T-helper 1 cell (primary cell): ENCODE measurements at places on chromosomes 2 and 18.

GRCh38 chr2:72027426-72028161 lies 120.1 kb downstream of the CYP26B1 start:
- no peak for DNase-seq

GRCh38 chr18:58502628-58503027 lies 126.3 kb downstream of the ALPK2 start:
- DNase-seq, result no peak

DNA sequence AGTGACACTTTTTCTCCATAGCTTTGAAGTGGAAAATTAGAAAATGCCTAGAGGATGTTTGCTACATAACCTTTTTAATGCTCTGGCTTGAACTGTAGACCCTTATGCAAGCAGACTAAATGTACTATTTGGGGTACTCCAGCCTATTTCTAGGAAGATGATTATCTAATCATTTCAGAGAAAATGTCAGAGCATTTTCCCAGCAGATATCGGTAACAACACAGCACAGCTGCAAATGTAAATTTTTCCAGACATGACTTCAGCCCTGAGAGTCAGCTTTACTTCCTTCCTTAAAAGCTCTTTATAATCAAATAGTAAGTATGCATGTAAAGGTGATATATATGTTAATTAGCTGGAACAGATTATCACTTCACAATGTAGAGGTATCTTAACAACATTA lies 1647.1 kb downstream of the SUCLG1 start:
- no peak for DNase-seq

DNA sequence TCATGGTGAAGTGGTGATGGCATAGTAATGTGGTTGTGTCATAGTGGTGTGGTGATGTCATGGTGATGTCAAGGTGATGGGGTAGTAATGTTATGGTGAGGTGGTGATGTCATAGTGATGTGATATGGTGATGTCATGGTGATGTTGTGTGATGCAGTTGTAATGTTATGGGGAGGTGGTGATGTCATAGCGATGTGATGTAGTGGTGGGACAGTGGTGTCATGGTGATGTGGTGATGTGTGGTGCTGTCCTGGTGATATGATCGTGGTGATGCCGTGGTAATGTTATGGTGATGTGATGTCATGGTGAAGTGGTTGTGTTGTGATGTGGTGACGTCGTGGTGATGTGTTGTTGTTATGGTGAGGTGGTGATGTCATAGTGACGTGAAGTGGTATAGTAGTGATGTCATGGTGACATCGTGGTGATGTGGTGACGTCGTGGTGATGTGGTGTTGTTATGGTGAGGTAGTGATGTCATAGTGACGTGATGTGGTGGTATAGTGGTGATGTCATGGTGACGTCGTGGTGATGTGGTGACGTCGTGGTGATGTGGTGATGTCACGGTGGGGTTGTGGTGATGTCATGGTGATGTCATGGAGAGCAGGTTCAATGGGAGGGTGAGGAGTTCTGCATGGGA lies 242.7 kb upstream of the MYT1L start:
- DNase-seq, result no peak

DNA sequence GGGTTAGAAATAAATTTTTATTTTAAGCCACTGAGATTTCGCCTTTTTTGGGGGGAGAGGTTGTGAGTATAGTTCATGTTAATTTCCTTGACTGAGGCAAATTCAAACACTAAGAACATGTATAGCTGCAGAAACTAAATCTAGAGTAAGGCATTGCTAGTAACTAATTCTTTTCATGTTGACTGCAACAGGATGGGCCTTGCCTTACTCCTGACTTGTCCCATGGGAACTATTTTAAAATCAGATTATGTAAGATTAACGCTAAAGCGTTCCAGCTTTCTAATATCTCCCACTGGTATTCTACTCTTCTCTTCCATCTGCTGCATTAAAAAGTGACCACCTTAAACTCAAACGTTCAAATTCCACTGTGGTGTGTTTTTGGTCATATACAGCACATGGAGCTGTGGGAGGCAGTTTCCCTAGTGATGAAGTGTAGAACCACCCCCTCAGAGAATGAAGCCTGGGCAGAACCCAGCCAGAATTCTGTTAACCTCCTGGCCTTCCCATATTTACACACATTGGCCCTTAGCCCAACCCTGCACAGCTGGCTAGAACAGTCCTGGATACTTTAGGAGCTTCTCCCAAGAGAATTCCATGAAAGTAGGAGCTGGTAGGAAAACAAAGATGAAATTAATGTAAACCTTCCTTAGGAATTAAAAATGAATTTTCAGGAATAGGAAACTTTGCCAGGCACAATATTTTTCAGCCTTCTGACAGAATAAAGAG lies 687.8 kb downstream of the SLC4A3 start:
- no peak for DNase-seq

DNA sequence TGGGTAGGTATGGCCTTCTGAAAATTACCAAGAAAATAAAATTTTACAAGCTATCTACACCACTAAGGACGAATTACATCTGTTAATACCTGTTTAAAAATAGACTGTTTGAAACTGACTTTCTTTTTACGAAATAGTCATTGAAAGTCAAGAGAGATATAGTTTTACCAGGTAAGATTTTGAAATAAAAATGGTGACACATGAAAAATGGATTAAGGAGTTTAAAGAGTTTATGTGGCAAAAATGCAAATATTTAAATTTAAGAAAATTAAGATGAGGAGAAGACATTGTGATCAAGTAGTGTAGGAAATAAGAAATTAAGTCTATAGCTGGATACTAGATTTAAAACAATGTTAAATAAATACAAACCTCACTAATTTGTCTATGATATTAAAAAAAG lies 271.5 kb downstream of the TRIB2 start:
- DNase-seq, result no peak

GRCh38 chr2:160317181-160318099 lies 117.4 kb upstream of the ITGB6 start:
- DNase-seq, result no peak

- DNase-seq, result no peak
Observed at GRCh38 chr2:238696786-238697185, 151.1 kb upstream of the TWIST2 start.

DNA sequence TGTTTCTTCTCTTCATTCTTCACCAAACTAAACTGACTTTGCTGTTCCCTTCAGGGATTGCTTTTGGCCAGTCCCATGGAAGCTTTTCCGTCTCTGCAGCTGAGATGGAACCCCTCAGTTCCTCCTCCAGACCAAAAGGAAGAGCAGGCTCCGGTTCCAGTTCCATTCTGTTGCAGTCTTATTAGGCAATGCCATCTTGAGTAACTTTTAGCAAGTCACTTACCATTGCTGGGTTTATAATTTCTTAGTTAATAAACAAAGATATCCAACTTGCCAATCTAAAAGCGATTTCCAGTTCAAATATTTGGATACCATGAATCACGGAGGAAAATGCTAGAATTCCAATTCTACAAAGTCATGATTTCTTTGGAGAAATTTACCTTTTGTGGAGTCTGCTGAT lies 214.3 kb upstream of the LYPD1 start:
- no peak for DNase-seq

- no peak for DNase-seq
Observed at GRCh38 chr2:231318436-231318835, 77.1 kb upstream of the B3GNT7 start.

GRCh38 chr2:180143633-180144337 lies 136.7 kb upstream of the CWC22 start:
- no peak for DNase-seq

DNA sequence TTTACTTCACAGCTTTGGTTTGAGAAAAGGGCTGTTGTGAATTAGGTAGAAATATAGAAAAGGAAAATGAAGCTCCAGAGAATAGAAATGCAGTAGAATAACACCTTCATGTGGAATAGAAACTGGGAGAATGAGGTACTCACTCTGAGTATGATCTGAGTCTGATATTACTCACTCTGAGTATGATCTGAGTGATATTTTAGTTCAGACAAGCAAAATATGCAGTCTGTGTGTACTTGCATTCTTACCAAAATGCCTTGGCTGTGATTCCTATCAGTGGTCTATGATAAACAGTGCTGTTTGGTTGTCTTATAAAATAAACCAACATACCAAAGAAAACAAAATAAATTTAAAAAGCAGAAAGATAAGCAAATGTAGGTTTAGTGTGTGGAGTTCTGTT lies 487.6 kb downstream of the THSD7B start:
- DNase-seq, result no peak

DNA sequence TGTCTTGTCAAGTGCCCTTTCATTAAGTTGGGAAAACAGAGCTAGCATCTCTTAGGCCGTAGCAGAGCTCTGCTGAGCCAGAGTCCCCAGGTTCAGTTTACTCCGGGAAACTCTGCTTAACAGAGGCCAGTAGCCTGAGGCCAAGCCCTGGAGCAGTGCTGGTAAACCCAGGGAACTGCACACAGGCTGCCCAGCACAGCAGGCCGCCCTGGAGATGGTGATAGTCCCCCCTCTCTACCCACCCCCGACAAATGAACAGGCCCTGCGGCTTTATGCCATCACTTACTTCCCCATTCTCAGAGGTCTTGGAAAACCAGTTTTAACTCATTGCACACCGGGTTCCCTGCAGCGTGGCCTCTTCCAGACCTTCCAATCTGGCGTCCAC lies 3.5 kb downstream of the CNNM4 start:
- no peak for DNase-seq

GRCh38 chr2:208311321-208311720 lies 45.3 kb downstream of the PIKFYVE start:
- no peak for DNase-seq

- DNase-seq, result no peak
Observed at GRCh38 chr18:48968412-48969215, 17.8 kb upstream of the SMAD7 start.

DNA sequence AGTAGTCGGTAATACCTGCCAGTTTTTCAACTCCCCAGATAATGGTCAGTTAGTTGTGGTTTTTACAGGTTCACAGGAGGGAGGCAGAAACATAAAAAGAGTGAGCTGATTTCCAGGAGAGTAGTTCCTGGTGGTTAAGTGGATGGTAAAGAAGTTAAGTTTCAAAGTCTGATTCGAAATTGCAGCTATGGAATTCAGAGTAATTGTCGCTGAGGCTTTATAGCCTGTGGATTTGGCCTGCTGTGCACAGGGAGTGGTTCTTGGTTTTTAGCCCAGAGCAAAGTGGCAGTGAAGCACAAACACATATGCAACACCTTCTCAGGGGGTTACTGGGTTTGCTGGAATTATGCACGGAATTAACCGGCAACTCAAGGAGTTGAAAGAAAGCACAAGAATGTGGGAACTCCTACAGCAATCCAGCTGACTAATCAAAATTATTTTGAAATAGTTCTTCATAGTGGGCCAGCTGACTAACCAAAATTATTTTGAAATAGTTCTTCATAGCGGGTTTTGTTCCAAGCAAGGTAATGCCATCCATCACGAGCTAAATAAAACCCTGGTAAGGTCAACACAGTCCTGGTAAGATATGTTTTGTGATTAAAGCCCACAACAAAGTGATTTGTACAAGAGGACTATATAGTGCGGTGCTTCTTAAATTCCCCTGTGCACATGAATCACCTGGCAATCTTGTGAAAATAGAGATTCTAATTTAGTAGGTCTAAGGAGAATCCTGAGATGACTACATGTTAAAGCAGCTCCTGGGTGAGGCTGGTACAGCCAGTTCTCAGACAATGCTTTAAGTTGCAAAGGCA lies 94.4 kb downstream of the SGPP2 start:
- no peak for DNase-seq

DNA sequence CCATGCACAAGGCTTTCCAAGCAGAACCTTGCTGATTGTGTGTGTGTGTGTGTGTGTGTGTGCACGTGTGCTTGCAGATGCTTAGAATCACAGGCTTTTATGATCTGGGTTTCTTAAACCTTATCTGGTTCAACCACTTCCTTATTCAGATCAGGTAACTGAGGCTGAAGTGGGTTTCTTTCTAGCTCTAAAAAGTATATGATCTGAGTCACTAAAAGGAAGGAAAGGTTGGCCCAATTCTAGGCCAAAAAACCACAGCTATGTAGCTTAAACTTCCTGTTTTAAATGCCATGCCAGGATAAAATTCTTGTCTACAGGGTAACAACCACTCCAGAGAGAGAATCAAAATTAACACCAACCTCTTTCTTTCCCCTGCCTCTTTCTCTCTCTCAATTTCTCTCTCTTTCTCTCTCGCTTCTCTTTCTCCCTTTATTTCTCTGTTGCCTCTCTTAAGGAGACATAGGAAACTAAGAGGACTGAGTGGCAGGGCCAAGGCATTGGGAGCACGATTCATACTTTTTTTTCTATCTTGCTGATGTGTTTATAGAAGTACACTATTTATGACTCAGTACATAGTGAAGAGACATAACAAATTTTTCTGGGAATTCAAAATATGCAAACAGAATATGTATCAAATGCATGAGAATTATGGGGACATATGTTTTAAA lies 140.3 kb downstream of the TRIB2 start:
- DNase-seq, result no peak

DNA sequence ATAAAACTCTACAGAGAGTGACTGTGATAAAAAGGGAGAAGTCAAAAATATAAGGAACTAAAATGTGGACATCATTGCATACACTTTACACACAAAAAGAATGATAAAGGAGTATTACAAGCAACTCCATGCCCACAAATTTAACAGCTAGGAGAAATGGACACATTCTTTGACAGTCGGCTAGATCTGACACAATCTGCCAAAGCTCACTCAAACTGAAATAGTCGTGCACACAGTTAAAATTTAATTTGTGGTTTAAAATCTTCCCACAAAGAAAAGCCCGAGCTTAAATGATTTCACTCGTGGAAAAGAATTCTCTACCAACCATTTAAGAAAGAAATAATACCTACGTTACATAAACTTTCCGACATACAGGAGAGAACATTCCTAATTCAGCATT lies 132.4 kb downstream of the ZAP70 start:
- DNase-seq, result no peak

DNA sequence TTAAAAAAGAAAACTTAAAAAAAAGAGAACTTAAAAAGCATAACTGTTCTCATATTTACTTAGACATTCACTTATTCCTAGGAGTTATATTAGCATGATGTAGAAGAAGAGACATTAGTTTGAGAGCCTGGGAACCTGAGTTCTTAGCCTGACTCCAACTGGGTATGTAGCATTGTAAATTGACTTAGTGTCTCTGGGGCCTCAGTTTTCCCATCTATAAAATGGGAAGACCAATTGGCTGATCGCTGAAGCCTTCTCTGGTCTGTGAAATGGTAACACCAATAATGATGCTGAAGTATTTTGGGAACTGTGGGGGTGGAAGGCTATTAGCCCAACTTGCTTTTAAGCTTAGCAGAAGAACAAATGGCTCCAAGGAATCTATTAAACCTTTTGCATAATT lies 55.9 kb downstream of the CABLES1 start:
- DNase-seq, result no peak

GRCh38 chr18:6920099-6920955 lies 190.8 kb downstream of the ARHGAP28 start:
- no peak for DNase-seq

DNA sequence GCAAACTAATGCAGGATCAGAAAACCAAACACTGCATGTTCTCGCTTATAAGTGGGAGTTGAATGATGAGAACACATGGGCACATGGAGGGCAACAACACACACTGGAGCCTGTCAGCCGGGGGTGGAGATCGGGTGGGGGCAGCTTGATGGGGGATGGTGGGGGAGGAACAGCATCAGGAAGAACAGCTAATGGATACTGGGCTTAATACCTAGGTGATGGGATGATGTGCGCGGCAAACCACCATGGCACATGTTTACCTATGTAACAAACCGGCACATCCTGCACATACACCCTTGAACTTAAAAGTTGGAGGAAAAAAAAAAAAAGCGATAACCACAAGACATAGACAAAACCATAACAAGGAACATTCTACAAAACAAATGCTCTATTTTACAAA lies 10.4 kb downstream of the CHMP3 start:
- DNase-seq, result no peak

GRCh38 chr18:8890957-8891464 lies 185.7 kb downstream of the MTCL1 start:
- no peak for DNase-seq
